A549 treated with dexamethasone at 1 μM for 4 hours (cell line): ENCODE measurements at places on chromosomes 1 and 21. TPM values are rescaled to one million over a fixed set of nuclear protein-coding genes. Genes with fewer than 3 reads are reported as not detected.

UBE2U gene
- total RNA-seq: not detected in 5 replicates

TRNP1 gene
- 204 to 282 TPM (median 273 TPM) in 5 replicates for total RNA-seq

CD1C gene
- total RNA-seq: not detected in 5 replicates

SPATA45 gene
- total RNA-seq: 0.20 to 0.46 TPM (median 0.42 TPM) in 3 of 5 replicates, not detected in the others

ADAMTS1 gene
- total RNA-seq: 0.07 to 0.27 TPM (median 0.22 TPM) in 5 replicates
